ENCODE measurements at places on chromosomes 2 and 18.

GRCh38 chr2:134431838-134432434, 178.1 kb downstream of the MGAT5 start:
- no peak for DNase-seq

GRCh38 chr2:28055325-28055970, 164.9 kb downstream of the BABAM2 start:
- no peak for DNase-seq

GRCh38 chr2:219632760-219633105, 5.3 kb downstream of the SLC4A3 start:
- DNase-seq = no peak

DNA sequence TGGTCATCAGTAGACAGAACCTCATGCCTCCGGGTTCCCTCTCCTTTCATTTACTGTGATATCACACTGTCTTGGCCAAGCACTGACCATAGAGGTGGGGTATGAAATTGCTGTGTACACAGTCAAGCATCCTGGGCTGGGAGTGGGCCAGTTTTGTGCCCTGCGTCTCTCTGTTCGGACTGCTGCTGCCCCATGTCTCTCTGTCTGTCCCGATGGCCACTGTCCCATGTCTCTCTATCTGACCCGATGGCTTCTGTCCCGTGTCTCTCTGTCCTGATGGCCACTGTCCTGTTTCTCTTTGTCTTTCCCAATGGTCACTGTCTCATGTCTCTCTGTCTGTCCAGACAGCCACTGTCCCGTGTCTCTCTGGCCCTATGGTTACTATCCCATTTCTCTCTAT, 164.9 kb downstream of the ARL4C start:
- DNase-seq = no peak

Data from T-helper 9 cell (primary cell).